ENCODE measurements at places on chromosomes 4 and X.
A peak's percentile ranks its signal among the peaks of the same experiment; 100 is the strongest.

DNA sequence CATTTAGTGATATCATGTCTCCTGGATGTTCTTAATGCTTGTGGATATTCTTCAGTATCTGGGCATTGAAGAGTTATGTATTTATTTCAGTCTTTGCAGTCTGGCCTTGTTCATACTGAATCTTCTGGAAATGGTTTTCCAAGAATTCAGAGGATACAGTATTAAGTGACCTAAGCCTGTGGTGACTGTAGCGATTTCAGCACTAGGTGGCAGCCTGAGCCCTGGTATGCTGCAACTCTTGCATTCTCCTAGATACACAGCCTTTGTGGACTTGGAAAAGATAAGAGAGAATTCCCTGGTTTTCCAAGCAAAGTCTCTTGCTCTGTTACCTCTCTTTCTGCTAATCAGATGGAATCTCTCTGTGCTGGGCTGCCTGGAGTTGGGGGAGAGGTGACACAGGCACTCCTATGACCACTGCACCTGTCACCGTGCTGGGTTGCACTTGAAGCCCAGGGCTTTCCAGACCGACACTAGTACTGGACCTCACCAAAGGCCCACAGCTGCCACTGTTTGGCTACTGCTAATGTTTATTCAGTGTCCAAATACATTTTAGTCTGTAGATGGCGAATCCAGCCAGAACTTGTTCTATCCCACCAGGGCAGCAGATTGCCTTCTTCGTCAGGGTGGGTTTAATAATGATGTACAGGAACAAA lies 19.3 kb upstream of the SPIN2A start:
- DNase-seq: no peak

DNA sequence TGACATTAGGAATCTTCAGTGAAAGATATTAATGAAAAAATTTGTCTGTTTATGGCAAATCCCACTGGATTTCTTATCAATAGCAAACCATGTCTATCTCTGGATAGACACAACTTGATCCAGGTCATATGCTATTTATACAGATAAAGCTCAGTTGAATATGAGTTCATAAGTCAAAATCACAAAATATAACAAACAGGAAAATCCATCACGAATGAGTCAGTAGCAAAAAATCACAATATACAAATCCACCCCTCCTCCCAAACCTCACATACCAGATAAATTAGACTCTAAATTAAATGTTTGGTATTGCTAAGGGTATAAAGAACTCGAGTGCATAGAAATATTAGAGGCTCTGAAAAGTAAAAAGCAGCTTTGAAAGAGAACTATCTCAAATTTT lies 420.5 kb downstream of the TLL1 start:
- DNase-seq: no peak

DNA sequence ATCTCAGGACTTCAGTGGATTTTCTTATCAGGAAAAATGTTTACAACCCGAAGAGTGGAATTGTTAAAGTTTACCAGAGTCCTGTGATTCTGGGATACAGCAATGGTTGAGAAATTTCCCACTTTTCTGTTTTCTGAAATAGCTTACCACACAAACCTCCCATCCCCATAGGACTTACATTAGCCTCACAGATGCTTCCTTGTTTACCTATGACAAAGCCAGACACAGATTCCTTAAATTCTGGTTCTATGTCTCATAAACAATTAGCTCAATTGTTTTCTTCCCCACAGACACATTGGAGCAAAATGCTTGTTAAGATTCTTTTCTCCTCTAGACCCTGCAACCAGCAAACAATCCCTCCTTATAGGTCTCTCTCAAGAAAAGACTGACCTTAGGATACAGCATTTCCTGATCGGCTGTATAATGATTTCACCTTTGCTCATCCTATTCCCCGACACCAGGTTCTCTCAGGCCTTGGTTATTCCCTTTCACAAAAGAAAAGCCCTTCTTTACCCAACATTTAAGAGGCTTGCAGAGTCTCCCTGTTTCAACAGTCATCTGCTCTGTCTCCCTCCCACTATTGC lies 886.2 kb downstream of the ARAP2 start:
- no peak for DNase-seq

DNA sequence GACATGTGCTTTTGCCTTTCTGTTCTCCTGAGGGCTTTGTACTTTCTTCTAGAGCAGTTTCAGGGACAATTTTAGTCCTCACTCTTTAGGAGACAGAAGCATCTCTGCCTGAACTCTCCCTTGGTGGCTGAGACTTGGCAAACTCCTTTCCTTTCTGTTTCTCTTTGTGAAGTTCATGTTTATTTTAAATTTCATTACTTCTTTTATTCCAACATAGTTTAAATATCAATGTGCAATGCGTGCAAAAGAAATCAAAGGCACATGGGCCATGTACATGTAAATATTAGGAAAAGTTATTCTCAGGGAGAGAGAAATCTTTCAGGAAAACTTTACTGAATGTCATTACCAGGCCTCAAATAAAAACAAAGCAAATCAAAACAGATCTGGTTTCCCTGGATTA lies 177.6 kb downstream of the RNF150 start:
- no peak for DNase-seq

- DNase-seq: no peak
Observed at GRCh38 chr4:140109737-140110136, 44.2 kb downstream of the MAML3 start.

- DNase-seq: peak; percentile 50
Observed at GRCh38 chr4:108171339-108172230, 2.9 kb upstream of the LEF1 start.

DNA sequence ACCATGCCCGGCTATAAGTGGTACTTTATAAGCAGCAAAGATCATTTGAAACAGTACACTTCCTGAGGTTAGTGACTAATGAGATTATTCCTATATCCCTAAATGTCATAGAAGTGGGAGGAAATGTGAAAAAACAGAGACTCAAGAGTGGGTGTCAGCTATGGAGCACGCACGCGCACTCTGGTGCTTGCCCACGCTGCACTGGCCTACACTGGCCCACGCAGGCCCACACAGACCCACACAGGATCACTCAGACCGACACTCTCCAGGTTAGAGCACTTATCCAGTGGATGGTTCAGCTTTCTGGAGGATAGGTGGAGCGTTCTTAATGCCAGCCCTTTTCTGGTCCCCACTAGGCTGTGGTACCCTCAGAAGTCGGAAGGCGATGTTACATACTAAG lies 78.5 kb downstream of the IL1RAPL1 start:
- DNase-seq: no peak

GRCh38 chrX:42505016-42505415 lies 272.9 kb downstream of the PPP1R2C start:
- no peak for DNase-seq

GRCh38 chr4:112302320-112303274 lies 5.4 kb downstream of the ALPK1 start:
- DNase-seq: no peak

GRCh38 chr4:106414366-106414765 lies 45.8 kb upstream of the GIMD1 start:
- DNase-seq: no peak

DNA sequence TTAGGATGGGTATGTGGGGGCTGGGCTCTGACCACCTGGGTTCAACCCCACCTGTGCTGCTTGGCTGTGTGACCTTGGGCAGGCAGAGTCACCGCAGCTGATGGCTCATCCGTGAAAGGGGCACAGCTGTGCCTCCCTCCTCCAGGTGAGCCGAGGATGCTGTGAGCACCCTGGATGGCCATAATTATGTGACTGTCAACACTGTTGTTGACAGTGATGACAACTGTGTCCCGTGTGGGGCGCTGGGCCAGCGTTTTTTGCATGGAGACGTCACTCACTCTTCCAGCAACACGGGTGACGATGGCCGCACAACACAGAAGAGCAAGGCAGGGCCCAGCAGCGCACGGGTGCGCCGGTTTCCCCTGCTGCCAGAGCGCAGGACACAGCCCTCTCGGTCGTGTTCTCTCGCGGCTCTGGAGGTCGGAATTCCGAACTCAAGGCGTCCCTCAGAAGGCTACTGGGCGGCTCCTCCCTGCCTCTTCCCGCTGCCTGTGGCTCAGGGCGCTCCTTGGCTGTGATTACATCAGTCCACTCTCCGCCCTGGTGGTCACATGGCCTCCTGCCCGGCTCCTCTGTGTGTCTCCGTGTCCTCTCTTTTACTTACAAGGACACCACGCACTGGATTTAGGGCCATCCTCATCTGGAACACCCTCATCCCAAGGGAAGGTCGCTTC lies 1.3 kb downstream of the SH3TC1 start:
- DNase-seq: no peak

- DNase-seq: no peak
Observed at GRCh38 chrX:3177851-3178250, 136.6 kb downstream of the ARSF start.

GRCh38 chrX:20056704-20057103 lies 60.0 kb downstream of the MAP7D2 start:
- DNase-seq: no peak

DNA sequence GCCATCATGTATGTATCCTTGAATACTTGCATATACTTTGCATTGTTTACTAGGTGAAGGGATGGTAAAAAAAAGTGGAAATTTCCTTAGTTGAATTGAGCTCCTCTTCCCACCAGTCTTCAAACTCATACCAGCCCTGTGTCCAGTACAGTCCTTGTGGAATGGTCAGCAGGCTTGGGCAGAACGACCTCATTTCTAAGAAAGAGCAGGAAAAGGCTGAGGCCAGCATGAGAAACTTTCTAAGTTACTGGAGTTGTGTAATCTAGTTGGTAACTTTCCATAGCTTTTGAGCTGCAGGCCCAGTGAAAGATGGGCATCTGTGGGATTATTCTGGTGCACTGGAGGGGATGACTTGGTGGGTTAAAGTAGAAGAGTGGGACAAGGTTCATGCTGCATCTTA lies 87.6 kb downstream of the DCUN1D4 start:
- no peak for DNase-seq

GRCh38 chrX:129606918-129607317 lies 47.8 kb downstream of the APLN start:
- DNase-seq: no peak

- DNase-seq: no peak
Observed at GRCh38 chrX:12245650-12246645, 107.7 kb downstream of the FRMPD4 start.
